ENCODE measurements at places on chromosomes 12 and 14.

DNA sequence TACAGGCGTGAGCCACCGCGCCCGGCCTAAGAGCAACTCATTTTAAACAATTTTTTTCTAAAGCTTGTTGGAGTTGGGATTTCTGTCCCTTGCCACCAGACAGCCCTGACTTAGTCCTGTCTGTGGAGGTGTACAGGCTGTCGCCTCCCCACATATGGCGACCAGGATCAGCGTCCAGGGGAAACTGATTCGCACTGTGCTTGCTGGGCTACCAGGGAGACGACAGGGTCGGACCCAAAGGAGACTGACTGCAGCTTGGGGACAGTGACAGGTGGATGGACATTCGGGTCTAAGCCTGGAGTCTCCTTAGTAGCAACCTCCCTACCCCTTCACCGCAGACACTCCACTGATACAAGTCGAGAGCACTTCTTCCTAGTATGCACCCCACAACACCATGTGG lies 40.3 kb downstream of the TRAFD1 start:
- DNase-seq = no peak

DNA sequence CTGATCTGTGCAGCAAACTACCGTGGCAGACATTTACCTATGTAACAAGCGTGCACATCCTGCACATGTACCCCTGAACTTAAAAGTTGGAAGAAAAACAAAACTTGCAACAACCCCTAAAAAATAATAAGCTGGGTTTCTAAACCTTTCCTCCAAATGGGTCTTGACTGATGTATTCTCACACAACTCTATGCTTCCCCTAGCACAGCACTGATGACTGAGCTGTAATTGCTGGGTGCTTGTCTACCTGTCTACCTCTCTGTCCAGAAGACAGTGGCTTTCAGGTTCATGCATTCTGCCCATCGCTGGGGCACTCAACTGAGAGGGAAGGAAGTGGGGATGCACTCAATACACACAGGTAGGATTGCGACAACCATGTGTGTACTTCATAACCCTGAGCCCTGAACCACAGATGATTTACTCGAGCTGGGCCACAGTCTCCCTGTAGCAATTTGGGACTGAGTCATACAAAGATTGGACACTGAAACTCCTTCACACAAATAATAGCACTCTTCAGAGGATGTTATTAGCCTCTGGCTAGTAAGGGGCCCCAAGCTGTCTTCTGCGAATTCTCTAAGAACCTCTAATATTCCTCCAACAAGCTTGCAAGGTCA lies 44.8 kb upstream of the TMPO start:
- no peak for DNase-seq

GRCh38 chr12:104478396-104479122 lies 21.8 kb downstream of the CHST11 start:
- DNase-seq = no peak

DNA sequence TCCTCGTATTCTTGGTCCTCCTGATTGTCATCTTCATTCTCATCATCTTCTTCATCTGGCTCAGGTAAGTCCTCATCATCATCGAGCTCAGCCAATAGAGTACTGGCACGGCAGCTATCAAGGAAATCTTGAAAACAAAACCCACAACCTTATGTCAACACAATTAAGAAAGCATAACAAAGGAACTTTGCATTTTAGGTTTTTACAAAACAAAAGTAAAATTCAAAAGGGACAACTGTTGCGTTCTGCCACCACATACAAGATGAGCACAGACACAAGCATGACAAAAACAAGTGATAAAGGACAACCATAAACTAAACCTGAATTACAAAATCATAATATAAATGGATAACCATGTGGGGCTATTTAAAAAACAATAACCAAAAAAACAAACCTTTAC lies 84.7 kb downstream of the HECTD1 start:
- no peak for DNase-seq

- no peak for DNase-seq
Measured at GRCh38 chr14:102777711-102778337, 575 bp downstream of the TRAF3 start.

DNA sequence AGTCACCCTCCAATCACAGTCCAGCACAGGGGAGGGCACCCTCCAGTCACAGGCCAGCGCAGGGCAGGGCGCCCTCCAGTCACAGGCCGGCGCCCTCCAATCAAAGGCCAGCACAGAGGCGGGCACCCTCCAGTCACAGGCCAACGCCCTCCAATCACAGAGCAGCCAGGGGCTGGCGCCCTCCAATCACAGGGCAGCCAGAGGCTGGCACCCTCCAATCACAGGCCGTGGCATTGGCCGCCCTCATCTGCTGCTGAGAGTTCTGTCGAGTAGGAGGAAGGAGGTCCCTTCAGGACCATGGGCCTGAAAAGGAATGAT lies 26.6 kb downstream of the DDX51 start:
- no peak for DNase-seq

DNA sequence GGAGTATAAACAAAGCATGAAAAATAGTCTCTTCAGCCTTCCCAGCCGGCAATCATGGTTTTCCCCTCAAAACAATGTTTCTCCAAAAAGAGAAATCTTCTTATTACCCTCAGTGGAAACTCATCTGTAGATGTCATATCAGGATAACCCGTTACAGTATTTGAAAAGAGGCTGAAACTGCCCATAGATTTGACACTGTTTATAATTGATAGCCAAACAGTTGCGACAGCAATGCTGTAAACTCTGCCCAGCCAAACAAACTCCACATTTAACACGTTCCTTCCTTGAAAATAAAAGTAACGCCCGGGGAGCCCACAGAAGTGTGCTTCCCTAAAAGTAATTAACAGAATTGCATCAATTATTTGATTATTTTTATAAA lies 201.3 kb upstream of the FOXN3 start:
- DNase-seq = no peak

GRCh38 chr12:54407183-54407905 lies 11.7 kb downstream of the ITGA5 start:
- no peak for DNase-seq

- DNase-seq = no peak
Measured at GRCh38 chr12:89960011-89960507, 251.4 kb upstream of the ATP2B1 start.

DNA sequence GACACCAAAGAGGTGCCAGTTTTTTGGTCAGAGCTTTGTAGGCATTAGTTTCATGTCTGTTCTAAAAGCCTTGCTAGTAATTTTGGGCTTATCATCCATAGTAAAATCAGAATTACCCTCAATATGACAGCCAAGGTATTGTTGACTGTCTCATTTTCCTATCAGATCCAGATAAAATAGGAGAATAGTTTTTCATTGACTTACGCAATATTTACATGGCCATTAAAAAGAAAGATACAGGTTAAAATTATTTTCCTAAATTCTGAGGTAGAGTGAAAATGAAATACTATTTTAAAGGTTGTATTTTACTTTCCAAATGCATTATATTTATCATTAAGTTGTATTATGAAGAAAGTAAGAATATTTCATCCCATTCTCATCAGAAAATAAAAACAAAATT lies 203.7 kb downstream of the LRFN5 start:
- no peak for DNase-seq

- DNase-seq = no peak
Measured at GRCh38 chr12:76138656-76139055, 54.2 kb upstream of the NAP1L1 start.

Data from stimulated activated CD4-positive, alpha-beta T cell treated with anti-CD3 and anti-CD28 coated beads, Interleukin-2, amount 100 ng/mL, for 4 hours (primary cell).